Posterior vena cava (tissue), 2 donors: ENCODE measurements at places on chromosomes 6 and 20. TPM values are rescaled to one million over a fixed set of nuclear protein-coding genes. Genes with fewer than 3 reads are reported as not detected.

The ZC3H12D gene
- 2.2 TPM for total RNA-seq

The MYBL2 gene
- 0.60 TPM for total RNA-seq

- no peak for DNase-seq
Observed at GRCh38 chr6:137416376-137417109, 77.7 kb downstream of the OLIG3 start.

- no peak for DNase-seq
Observed at GRCh38 chr6:11615214-11615602, 77.7 kb downstream of the TMEM170B start.

GRCh38 chr6:100115407-100116101 is 121.5 kb upstream of the MCHR2 start:
- no peak for DNase-seq

DNA sequence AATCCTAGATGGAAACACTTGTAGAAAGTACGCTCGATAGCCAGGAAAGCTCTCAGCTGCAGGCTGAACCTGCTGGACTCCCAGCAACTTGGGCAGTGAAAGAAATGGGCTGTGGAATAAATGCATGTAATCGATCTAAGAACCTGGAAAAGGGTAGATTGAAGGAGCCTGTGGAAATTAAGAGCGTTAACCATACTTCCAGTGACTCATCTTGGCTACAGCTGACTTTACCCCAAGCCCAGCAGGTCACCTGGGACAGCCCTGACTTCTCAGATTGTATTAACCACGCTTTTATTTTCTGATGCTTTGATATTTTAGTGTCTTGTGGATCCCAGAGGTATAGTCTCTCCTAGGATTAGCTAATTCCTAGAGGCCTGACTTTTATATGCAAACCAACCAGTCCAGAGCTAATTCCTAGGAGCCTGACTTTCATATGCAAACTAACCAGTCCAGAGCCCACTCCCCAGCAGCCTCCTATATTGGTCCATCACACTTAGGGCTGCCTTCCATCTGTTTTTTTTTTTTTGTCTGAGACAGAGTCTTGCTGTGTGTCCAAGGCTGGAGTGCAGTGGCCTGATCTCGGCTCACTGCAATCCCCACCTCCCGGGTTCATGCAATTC is 86.3 kb downstream of the GMPR start:
- no peak for DNase-seq

DNA sequence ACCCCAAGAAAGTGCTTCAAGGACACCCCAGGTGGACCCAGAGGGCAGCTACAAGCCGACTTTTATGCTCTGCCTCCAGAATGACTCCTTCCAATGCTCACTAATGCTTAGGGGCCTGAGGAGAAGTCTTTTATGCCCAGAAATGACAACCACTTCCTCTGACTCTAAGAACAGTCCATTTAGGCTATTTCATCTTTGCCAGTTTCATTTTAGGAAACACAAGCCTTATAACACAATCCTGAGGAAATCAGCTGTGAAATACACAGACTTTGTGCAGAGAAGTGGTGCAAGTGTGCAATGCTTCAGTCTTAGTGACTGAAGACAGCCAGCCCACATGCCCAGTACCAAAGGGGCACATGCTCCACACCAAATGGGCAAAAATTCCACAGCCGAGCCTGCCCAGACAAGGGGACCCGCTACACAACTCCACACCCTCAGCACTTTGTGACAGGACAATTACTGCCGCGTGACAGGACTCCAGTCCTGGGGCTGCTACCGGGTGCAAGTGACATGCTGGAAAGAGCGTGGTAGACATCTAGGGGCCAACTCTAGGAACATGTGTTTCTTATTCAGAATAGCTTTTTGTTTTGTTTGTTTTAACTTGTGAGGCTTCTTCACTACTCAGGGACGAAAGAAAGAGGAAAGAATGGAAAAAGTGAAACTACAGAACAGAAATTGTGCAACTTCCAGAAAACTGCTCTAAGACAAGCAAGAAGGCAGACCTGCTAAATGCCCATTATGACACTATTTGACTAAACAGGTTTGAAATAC is 28.2 kb upstream of the PLAGL1 start:
- DNase-seq, result no peak
